Skin of body (tissue), 3 donors: ENCODE measurements at places on chromosomes 6 and 20. TPM values are rescaled to one million over a fixed set of nuclear protein-coding genes. Genes with fewer than 3 reads are reported as not detected.

DNA sequence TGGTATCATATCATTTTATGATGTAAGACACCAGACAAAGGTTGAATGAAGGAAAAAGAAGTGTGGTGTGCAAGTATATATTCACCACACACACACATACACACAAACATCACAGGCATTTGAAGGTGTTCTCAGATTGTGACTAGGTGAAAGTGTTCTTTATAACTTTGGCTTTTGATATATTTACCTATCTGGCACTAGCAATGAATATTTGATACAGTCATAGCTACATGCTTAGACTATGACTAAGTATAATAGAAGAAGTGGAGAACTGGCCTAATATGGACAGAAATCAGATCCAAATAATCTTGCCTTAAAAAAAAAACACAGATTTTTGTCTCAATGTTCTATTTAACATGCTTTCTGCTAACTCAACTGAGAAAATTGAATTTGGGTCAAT is 809.9 kb downstream of the KIF16B start:
- DNase-seq: no peak

DNA sequence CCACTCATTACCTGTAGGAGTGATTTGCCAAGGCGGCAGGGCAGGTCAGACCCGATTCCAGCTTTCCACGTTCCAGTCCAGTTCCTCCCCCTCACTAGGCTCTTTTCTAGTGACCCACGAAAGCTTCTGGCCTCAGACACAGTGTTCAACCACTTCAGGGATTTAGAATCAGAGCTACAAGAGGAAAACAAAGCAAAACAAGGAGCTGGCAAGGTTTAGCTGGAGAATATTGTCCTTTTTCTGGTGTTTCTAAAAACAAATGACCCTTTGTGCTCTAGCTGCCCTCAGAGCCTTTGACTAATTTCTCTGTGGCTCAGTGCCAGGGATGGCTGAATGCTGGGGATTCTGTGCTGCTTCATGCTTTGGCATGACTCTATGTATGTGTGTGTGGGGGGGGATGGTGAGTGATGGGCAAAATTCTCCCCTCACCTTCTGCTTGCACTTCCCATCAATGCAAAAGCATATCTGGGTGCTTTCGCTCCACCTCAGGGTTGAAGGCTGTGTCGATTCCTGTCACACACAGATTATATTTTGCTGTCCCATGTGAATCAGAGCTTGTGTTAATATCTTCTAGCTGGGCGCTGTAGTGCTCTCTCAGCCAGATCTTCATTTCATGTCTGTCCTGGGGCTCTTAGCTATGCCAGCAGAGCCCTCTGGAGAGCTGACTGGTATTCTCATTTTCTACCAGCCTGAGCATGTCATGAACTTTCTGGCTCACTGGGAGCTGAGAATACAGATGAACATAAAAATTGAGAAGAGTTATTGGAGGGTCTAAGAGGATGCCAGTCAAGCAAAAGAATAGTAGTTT is 19.3 kb upstream of the NEDD9 start:
- DNase-seq: peak; percentile 45

Gene SIRPA
- 16.4 TPM for total RNA-seq

Gene SLC44A4
- total RNA-seq: 0.10 TPM

Gene GRM1
- total RNA-seq: 0.10 TPM

Gene SOBP
- total RNA-seq: 5.9 TPM

DNA sequence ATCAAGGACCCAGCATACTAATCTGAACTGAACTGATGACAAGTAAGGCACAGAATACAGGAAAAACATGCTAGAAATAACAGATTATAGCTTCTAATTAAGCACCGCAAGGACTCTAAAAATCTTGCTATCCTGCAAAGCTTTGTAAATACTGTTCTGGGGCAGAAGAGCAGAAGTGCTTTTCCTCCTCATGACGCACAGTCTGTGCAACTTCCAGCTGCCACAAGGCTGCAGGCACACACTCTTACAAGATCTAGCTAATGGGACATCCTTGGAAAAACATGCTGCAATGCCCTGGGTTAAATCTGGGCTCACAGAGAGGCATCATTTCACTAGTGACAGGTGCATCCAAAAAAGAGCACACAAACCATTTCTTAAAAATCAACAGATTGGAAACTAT is 188.6 kb downstream of the GJA10 start:
- DNase-seq: no peak

DNA sequence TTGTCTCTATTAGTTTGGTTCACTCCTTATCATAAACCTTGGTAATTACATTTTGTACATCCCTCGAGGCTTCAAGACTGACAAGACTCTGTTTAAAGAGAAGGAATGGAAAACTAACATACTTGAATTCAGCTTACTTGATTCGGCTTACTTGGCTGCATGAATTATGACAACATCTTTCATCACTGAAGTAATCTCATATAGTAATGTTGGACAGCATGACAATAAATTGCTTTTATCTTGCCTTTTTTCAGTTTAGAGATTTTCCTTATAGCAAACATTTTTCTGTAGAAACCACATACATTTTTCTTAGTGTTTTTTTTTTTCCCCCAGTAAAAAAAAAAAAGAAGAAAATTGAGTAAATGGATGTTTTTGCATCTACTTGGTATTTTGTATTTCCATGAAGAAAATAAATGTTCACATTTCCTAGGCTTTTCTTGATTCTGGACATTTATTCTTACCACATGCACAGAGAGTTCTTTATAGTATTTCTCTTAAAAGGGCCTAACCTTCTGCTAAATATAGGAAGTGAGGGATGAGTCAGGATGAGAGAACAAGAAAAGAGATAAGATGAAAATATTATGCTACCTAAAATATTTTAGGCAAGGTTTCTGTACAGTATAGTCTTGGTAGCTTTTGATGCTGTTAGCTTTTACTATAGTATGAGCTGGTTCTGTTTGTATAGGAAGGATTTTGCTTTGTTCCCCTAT is 101.0 kb upstream of the HDGFL1 start:
- DNase-seq: peak; percentile 52

GRCh38 chr6:31815025-31815838 is at the start of the genes HSPA1A and HSPA1L:
Gene HSPA1A (plus strand): TSS chr6:31815543. CDS start chr6:31815757, 214 bp downstream.
Gene HSPA1L (minus strand): TSS chr6:31815283. CDS start chr6:31811972, 3,311 bp downstream.
- DNase-seq: peak; percentile 93

DNA sequence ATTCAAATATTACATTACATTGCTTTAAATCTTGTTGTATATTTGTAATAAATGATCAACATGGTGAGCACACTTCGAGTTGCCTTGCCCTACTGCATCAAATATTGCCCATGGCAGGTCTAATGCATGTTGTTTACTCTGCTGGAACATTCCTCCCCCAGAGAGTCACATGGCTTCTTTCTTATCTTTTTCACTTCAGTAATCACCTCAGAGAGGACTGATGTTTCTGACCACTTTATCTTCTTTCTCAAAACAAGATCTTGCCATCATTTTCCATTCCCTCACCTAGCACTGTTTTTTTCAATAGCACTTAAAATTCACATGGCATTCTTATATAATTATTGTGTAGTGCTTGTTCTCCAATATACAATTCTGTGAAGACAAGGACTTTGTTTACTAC is 243.5 kb upstream of the THEMIS start:
- DNase-seq: no peak

DNA sequence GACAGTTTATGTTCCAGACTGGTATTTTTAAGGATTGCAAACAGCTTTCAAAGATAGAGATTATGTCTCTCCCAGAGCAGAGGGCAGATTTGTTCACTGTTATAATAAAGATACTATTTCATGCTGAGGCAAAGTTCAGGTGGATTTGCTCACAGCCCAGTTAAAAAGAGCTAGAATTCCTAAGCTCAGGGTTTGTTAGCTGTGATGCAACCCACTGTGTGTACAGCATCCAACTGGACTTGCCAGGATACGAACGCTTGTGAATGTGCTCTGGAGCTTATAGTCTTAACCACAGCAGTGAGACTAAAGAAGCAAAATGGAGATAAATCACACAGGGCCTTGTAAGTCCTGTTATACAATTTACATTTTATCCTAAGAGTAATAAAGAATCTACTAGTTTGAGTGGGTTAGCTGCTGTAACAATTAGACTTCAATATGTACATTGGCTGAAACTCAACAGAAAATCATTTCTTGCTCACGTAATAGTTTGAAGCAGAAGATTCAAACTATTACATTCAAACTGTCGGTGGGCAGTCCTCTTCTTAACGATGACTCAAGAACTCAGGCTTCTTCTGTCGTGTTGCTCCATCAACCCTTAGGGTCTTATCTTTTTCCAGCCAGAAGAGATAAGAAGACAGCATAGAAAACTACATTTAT is 204.0 kb upstream of the PLN start:
- DNase-seq: no peak

Gene C6orf163
- total RNA-seq: 5.6 TPM

DNA sequence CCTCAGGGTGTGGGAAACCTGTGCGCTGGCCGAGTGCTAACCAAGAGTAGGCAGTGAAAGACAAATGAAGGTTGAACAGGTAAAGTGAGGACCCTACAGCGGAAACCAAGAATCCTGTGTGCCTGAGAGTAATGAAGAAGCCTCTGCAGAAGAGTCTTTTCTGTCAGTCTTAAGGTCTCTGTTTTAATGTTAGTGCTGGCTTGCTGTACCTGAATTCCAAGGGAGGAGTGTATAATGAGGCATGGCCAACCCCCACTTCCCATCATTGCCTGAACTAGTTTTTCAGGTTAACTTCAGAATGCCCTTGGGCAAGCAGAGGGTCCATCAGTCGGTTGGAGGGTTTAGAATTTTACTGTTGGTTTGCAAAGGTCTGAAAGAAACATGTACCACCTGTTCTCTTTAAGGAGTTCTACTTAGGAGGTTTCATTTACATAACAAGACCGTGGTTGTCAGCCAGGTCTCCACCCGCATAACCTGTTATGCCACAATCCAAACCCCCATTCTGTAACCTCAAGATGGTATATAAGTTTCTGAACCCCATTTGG is 589 bp upstream of the PDCD2 start:
- DNase-seq: no peak

DNA sequence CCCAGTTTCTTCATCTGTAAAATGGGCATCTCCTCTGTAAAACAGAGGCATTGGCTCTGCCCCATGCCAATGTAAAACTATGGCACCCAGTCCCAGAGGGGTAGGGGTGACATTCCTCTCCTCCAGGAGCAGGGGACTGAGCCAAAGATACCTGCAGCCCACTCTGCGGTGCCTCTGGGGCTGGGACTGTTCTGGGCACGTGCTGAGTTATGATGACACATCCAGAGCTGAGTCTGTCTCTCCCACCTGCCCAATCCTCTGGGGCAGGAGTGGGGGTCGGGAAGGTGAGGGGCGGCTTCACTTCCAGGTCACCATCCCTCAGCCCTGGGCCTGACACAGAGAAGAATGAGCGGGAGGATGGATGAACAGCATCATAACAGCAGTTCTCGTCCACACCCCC is 29.9 kb downstream of the AAR2 start:
- DNase-seq: no peak

- no peak for DNase-seq
Measured at GRCh38 chr6:30839671-30840070, 44.6 kb upstream of the DDR1 start.
